KG1 (cell line): ENCODE measurements at places on chromosomes 16 and 17.

DNA sequence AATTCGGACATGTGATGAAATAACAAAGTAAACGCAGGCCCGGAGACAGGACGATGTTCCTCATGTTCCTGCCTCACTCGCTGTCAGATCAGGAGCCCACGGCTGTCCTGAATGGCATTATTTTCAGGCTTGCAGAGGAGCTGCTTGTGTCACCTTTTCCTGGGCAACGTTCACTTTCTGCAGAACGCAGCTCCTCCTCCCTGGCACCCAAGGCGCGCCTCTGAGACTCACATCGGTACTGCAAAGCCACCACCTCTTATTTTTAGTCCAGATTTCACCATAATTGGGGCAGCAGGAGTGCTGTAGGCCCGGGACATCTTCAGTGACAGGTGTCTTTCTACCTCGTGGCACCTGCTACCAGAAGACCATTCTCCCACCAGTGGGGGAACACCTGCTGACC lies 8.0 kb upstream of the C16orf96 start:
- DNase-seq = no peak

GRCh38 chr17:71423871-71424546 lies 696.8 kb upstream of the SOX9 start:
- no peak for DNase-seq

GRCh38 chr17:77444984-77445759 lies 304.4 kb downstream of the SEC14L1 start:
- peak; percentile 64 for DNase-seq

GRCh38 chr17:9330611-9331271 lies 244.9 kb downstream of the STX8 start:
- no peak for DNase-seq

GRCh38 chr16:21084631-21085225 lies 65.9 kb downstream of the DNAH3 start:
- no peak for DNase-seq

DNA sequence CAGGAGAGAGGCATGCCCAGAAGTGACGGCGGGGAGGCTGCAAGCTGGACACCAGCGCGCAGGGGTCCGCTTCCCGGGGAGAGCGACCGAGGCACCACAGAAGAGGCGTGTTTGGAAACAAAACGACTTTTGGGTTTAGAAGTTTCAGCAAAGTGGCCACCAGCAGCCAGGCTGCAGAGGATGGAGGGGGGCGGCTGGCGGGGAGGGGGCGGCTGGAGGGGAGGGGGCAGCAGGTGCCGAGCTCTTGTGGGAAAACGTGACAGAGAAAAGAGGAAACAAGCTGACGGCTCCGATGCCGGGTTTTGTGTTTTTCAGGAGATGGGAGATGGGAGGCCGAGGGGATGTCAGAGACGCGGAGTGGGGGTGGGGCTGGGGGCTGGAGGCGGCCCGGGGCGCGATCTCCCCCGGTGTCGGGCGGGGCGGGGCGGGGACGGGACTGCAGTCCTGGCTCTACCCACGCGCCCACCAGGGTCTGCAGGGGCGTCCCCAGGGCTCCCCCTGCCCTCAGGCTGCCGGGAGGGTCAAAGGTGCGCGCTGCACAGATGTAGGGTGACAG lies 32.1 kb upstream of the RPH3AL start:
- DNase-seq = no peak

DNA sequence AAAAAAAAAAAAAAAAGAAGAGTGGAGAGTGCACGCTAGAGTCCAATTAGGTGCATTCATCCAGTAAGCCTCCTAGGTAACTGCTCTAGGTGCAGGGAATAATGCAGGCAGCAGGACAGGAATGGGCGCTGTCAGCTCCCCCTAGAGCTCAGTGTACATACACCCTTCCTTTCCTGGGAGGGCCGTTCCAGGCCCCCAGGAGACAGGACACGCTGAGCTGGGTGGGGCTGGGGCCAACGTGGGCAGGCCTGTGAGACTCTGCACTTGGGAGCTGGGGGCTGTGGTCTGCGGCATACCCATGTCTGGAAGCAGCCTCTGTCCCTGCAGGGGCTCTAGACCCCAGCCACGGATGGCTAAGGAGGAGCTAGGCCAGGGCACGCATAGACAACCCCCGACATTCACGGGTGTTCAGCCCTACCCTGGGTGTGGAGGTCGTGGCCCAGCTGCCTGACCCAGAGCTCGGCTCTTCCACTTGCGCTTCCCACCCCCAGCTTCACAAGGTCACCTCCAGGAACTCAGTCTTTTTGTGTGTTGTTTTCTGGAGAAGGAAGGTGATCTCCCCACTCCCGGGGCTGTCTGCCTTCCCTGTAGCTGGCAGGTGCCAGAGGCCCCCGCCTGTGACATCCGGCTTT lies 1.0 kb upstream of the ANTKMT start:
- DNase-seq = no peak

GRCh38 chr17:76791053-76791980 lies 53.4 kb downstream of the MFSD11 start:
- peak; percentile 21 for DNase-seq

GRCh38 chr16:68296291-68296690 lies 14.5 kb downstream of the SLC7A6OS start:
- DNase-seq = no peak

DNA sequence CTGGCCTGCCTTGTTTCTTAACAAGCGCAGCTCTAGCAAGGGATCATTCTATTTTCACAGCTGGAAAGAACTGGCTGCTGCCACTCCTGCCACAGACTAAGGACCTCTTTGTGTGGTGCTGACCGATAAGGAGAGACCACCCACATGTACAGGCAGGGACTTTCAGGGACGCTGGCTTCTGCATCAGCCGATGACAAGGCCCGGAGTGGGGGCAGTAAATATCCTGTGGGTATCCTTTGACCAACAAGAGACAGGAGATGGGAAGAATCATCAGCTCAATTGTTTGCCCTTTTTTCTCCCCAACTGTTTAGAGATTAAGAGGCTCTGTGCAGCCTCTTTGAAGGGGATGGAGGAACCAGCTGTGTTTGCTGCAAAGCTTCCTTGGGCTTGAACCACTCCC lies 9.2 kb upstream of the ITPRIPL2 start:
- no peak for DNase-seq

DNA sequence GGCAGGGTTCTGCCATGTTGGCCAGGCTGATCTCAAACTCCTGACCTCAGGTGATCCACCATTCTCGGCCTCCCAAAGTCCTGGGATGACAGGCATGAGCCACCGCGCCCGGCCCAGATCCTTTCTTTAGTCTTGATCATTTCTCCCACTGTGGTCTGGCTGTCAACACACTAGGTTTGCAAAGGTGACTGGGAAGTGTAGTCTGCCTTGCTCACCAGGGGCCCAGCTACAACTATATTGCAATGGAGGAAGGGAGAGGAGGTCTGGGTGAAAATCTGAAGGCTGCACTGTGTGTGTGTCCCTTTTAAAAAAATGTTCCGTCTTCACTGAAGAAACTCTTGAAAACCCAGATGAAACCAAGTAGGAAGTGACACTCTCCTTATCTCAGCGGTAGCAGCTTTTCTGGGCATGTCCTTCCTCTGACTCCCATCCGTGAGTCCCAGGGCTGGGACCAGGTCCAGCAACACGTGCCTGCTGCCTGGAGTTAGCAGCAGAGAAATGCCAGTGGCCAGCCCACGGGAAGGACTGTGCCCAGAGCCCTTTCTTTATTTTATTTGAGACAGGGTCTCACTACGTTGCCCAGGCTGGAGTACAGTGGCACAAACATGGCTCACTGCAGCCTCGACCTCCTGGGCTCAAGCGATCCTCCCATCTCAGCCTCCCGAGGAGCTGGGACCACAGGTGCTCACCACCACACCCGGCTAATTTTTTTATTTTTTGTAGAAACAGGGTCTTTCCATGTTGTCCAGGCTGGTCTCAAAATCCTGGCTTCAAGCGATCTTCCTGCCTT lies 17.8 kb upstream of the KIF19 start:
- peak; percentile 33 for DNase-seq

- DNase-seq = no peak
Observed at GRCh38 chr17:75557075-75557851, 30.3 kb upstream of the MYO15B start.

GRCh38 chr16:86002178-86002900 lies 103.4 kb downstream of the IRF8 start:
- no peak for DNase-seq

- no peak for DNase-seq
Observed at GRCh38 chr17:18904482-18904881, 46.6 kb downstream of the PRPSAP2 start.

GRCh38 chr16:23572394-23572793 lies 14.9 kb downstream of the UBFD1 start:
- no peak for DNase-seq

GRCh38 chr16:83115491-83116232 lies 488.9 kb downstream of the CDH13 start:
- DNase-seq = no peak

DNA sequence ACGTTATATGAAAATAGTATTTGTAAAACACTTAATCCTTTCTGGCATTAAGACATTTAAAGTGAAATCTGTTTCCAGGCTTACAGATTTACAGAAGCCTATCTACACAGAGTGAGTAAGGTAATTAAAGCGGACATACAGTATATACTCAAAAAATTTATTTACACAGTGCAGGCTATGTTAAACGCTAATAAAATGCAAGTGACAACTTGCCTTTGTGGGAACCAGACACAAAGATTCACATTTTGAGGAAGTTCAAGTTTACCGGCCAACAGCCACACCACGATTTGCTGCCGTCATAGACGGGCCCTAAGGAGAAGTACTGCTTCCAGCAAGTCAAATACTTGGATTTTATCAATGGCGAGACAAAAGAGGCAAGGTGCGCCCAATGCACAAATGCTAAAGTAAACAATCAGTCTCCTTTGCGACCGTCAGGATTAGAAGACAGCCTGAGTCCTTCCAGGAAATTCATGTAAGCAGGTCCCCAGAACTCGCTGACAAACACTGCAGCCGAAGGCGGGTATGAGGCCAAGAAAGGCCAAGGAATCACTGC lies 801 bp downstream of the VPS35 start:
- peak; percentile 70 for DNase-seq

DNA sequence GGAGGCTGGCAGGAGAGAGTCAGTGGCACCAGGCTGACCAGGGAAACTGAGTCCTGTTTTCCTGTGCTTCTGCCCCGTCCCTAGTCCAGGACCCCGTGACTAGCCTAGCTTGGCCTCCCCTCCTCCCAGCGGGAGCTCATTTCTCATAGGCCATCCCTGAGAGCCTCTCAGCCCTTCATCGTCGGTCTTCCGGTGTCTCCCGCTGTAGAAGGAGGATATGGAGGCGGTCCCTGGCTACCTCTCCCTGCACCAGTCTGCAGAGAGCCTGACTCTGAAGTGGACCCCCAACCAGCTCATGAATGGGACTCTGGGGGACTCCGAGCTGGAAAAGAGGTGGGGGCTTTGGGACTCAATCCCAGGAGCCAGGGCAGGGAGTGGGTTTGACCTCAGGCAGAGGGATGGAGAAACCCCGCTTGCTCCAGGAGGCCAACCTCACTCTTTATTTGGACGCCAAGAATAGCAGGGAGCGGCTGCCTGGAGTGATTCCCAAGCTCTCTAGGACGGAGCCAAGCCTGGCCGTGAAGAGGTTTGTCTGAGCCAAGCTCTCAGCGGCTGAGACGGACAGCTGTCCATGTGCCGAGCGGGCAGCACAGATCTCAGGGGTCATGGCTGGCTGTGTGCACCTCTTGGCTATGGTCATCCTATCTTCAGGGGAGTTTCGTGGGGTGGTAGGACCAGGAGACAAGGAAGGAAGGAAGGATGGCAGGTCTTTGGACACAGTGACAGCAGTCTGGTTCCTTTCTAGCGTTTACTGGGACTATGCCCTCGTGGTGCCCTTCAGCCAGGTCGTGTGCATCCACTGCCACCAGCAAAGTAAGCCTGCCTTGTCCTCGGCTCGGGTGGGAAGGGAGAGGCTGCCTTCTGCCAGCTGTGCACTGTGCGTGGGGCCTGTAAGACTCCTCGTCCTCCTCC lies 26.8 kb downstream of the SGSM2 start:
- no peak for DNase-seq

- DNase-seq = no peak
Observed at GRCh38 chr16:84786605-84787262, 33.1 kb upstream of the CRISPLD2 start.

GRCh38 chr17:61465550-61466237 lies 13.5 kb downstream of the TBX4 start:
- DNase-seq = no peak

DNA sequence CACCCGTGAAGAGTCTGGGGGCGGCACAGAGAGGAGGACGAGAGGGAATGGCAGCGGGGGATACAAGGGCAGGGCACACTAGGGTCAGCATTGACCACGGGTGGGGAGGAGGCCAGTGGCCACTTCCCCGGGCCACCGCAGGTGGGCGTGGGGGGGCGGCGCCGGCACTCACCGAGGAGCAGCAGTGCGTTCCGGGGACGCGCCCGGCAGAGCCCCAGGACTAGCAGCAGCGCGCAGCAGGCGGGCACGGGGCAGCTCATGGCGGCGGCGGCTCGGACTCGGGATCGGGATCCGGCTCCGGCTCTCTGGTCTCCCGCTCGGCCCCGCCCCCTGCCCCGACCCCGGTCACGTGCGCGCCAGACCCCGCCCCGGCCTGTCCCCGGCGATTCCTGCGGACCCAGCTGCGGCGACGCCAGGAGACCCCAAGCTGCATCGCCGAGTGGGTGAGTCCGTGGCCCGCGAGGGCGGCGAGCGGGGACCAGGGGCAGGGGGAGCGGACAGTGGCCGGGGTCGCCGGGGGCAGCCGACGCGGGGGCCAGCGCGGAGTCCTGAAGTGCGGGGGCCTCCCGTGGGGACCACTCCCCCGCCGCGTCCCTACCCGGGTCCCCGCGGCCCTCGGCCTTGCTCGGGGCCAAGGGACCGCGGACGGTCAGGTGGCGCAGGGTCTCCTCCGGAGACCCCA lies at the start of the genes SGSH and SLC26A11:
Gene SGSH, minus strand, starts transcription at position 280 of the 682 bp plus-strand sequence. Its CDS starts 20 bp downstream, at position 260.
Gene SLC26A11, plus strand, starts transcription at position 374 of the 682 bp plus-strand sequence. CDS start 1,134 bp downstream, outside the sequence.
- DNase-seq = no peak

DNA sequence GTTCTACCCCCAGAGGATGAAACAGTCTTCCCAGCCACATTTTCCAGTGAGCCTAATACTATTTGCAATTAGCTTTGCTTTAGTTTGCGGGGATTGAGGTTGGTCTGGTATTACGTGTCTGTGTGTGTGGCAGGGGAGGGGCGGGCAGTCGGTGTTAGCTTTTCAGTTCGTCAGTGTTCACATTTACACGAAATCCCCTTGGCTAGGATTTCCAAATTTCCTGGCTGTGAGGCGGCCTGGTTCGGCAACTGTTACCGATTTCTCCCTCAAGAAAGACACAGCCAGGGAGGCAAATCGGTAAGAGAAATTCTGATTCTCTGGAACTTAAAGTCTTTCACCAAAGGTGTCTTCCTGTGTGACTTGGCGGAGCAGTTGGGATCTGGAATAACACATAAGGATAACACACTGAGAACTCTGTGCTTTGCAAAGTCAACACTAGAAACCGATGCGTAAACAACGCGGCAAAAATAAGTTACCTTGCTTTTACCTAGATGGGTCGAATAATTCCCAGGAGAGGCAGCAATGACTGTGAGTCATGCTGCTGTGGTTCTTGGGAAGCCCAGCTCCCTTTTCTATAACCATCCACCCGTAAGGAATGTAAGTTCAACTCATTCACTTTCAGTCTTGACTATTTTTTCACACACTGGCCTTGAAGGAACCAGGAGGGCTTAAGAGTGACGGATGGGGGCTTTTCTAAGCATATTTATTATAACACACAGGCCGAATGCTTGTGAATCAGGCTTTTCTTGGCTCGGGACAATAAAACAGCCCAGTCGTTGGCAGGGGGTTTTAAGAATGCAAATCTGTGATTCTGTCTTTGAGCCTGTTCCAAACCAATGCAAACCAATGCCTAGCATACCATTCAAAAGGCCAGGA lies 24.2 kb downstream of the GPRC5B start:
- DNase-seq = no peak
